ENCODE measurements at places on chromosomes 1 and 21.

DNA sequence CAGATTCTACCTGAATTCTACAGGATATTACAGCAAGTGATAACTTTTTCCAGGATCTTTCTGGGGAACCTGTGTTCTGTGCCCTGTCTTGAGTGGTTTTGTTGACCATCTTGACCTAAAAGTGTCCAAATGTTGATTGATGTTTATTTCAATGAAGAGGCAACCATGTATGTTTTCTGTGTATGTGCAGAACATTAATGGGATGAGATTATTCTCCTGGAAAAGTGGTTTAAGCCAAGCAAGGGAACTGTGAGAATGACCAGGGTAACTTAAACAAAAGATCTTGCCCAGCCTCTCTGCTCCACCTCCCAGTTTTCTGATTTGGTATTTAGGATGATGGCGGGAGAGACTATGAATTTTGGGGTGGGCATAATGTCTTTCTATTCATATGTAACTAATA is 1.0 kb upstream of the SAMD13 start:
- no peak for DNase-seq

GRCh38 chr1:7931446-7931812 is 9.2 kb downstream of the TNFRSF9 start:
- DNase-seq: no peak

DNA sequence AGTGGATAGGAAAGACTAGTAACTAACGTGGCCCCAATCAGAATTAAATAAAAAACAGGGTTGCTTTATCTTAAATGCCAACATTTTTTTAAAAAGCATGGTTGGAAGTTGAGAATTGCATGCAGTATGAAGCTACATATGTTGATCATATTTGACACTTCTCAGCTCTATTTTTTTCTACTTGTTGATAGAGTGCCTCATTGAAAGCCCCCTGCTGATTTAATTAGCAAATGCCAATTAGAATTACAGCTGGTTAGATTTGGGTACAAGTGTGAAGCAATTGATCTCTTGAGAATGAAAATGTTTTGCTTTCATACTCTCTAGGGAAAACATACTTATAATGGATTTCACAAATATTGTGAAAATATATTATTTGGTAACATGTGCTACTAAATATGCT is 40.5 kb downstream of the CHD1L start:
- DNase-seq: no peak

- no peak for DNase-seq
Measured at GRCh38 chr21:25313829-25314228, 293.5 kb downstream of the MRPL39 start.

Measured in left cardiac atrium (tissue), 4 donors.